Activated T-cell treated with anti-CD3 and anti-CD28 coated beads, Interleukin-2, amount 50 U/mL, for 72 hours (primary cell): ENCODE measurements at places on chromosomes 7 and 10.

- no peak for DNase-seq
These were observed 180.8 kb downstream of the RAB11FIP2 start for GRCh38 chr10:117865945-117866344.

GRCh38 chr7:138226001-138226476, 149.8 kb downstream of the AKR1D1 start:
- DNase-seq = no peak

DNA sequence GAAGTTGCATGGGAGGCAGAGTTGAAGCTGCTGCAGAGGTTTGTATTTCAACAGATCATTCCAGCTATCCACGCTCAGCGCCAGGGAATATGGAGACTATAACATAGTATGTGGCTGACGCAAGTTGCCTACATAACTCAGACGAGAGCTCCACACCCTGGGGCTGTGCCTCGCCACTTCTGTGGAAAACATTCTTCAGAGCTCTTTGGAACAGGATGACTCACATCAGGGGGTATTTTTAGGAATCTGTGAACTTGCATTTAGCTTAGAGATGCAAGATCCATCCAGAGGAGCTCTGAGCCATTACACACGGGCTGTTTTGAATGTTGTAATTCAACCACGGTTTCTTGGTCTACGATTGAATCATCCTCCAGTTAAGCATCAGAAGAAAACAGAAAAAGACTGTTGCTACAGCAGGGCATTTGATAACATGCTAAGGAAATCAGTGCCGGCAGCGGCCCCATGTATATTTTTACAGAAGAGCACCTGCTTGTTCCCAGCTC, 481.5 kb upstream of the AKR1E2 start:
- peak; percentile 61 for DNase-seq

- no peak for DNase-seq
These were observed 108.9 kb upstream of the AMPH start for GRCh38 chr7:38740041-38740440.

DNA sequence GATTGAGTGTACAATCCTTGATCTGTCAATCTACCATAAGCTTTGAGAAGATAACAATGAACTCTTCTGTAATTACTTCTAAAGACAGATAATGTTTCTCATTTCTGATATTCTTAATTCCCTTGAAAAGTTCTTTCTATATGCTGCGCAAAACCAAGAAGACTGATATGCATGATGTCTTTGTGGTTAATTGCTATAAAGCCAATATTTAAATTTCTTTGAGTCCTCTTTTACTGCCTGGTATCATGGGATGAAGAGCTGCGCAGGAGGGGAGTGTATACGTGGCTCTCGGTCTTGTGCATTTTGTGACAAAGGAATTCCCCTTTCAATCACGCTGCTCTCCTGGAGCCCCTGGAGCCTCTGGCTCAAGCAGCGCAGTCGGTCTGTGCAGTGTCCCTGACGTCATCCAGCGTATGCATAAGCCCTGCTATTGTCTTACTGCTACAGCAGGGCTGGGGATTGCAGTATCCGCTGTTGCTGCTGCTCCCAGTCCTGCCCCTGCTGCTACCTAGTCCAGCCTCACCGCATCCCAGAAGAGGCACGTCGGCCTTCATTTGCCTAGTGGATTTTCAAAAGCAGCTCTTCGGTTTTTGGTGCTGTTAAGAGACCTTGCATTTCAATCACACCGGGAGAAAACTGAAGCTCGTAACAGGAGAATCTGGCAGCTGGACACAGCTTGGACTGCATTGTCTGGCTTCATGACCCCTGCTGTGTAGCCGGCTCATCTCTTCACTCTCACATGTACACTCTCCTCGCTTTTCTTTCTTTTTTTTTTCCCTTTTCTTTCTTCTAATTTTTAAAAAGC, 66.7 kb downstream of the ST7 start:
- no peak for DNase-seq

DNA sequence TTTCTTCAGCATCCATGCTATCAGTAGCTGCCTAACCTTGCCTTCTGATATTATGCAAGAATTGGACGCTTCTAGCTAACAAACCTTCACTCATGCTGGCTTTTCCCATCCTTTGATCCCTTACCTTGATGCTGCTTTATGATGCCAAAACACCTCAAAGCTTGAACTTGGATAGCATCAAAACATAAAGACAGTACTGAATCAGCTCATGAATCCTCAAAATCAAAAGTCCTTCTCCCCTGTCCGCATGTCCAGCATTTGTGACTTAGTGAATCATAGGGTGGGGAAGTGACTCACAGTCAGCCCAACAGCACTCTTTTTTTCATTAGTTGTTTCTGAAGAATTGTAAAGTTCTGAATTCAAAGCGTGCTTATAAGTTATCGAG, 89.5 kb upstream of the PIK3CG start:
- DNase-seq = no peak

DNA sequence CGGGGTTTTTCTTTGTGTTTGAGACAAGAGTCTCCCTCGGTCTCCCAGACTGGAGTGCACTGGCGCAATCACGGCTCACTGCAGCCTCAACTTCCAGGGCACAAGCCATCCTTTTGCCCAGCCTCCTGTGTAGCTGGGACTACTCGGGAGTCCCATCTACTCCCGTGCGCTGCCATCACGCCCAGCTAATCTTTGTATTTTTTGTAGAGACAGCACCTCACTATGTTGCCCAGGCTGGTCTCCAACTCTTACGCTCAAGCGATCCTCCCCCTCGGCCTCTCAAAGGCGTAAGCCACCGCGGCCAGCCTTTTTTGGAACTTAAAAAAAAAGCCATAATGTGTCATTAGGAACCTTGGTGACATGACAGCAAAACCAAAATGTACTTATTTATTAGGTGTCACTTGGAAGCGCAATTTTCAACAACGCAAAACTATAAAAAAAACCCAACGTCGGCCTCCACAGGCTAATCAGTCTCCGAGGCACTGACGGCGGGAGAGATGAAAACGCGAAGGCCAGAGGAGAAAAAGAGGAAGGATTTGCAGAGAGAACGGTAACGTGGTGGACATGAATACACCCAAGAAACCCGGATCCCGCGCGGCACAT, 911 bp upstream of the HNRNPH3 start:
- DNase-seq = peak; percentile 27

- DNase-seq = no peak
These were observed 2.9 kb downstream of the INPP5A start for GRCh38 chr10:132540456-132540855.
